Right ventricle myocardium inferior (tissue), 1 donor: ENCODE measurements at places on chromosomes 1 and 21. TPM values are rescaled to one million over a fixed set of nuclear protein-coding genes. Genes with fewer than 3 reads are reported as not detected.

ALPL gene
- total RNA-seq = 11.0 TPM

AGT gene
- total RNA-seq = 74.5 TPM

LMX1A gene
- total RNA-seq = 0.14 TPM

- no peak for DNase-seq
These were observed 15.8 kb downstream of the AUNIP start for GRCh38 chr1:25843483-25843882.

- no peak for DNase-seq
These were observed 105.4 kb downstream of the MAP3K21 start for GRCh38 chr1:233432916-233433315.

DNA sequence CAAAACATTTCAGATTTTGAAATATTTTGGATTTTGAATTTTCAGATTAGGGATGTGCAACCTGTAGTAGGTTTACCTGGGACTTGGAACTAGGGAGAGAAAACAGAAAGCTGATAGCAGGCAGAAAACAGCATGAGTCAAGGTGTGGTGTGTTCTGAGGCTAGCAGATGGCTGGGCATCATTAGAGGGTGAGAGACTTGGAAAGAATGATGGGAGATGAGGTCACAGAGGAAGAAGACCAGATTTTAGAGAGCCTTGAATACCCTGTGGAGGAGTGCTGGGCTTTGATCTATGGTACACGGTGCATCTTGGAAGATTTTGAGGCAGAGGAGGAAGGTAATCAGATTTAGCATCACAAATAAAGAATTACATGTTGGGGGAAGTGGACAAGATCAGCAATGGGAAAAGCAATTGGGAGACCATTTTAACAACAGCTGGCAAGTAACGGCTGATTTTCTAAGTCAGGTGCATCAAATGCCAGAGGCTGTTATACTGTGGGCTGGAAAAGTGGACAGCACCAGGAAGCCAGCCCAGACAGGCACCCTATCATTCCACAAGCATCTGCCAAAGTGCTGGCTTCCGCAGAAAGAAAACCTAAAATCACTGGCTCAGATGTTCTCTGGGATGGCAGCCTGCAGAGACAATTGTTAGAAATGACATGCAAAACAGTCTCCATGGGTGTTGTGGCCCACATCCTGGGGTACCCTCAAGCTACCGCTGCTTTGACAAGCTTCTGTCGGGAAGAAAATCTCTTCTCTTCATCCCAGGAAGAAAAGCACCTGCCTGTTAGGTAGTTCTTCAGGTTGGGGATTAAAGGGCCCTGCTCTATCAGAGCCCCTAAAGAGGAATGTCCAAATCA lies 30.9 kb upstream of the CAMK1G start:
- DNase-seq = no peak

- DNase-seq = no peak
These were observed 729 bp downstream of the NADK start for GRCh38 chr1:1777583-1777899.

- no peak for DNase-seq
These were observed 6.2 kb downstream of the CSRP1 start for GRCh38 chr1:201500670-201501120.

- no peak for DNase-seq
These were observed 1.8 kb downstream of the PLPP3 start for GRCh38 chr1:56577406-56578137.

GRCh38 chr1:189656628-189657530 lies 820.8 kb downstream of the BRINP3 start:
- DNase-seq = no peak
